ENCODE measurements at places on chromosomes 2 and 18. TPM values are rescaled to one million over a fixed set of nuclear protein-coding genes. Genes with fewer than 3 reads are reported as not detected.

NLRC4 gene
- polyA plus RNA-seq: not detected

UGT1A9 gene
- not detected for polyA plus RNA-seq

TNFAIP6 gene
- polyA plus RNA-seq: 2.1 TPM

ASB18 gene
- polyA plus RNA-seq: not detected

IL1A gene
- polyA plus RNA-seq: 0.11 TPM

GALNT13 gene
- not detected for polyA plus RNA-seq

PIEZO2 gene
- polyA plus RNA-seq: 4.3 TPM

SERPINE2 gene
- polyA plus RNA-seq: 387 TPM

TUBA4B gene
- not detected for polyA plus RNA-seq

CEP192 gene
- polyA plus RNA-seq: 17.0 TPM

USP40 gene
- polyA plus RNA-seq: 48.9 TPM

HOXD12 gene
- not detected for polyA plus RNA-seq

ZC3H8 gene
- 3.6 TPM for polyA plus RNA-seq

REEP1 gene
- 0.28 TPM for polyA plus RNA-seq

SCYGR4 gene
- not detected for polyA plus RNA-seq

All from BJ (cell line).